ENCODE measurements at places on chromosomes 12 and 14. TPM values are rescaled to one million over a fixed set of nuclear protein-coding genes. Genes with fewer than 3 reads are reported as not detected.

Gene PTHLH
- polyA plus RNA-seq = 1.2 TPM

Gene PTMS
- 618 TPM for polyA plus RNA-seq

Gene SLC6A12
- 18.2 TPM for polyA plus RNA-seq

Gene VRK1
- polyA plus RNA-seq = 22.3 TPM

Gene SERPINA9
- polyA plus RNA-seq = not detected

Gene GNB3
- polyA plus RNA-seq = 13.0 TPM

Gene GPR68
- 3.8 TPM for polyA plus RNA-seq

Gene DPPA3
- polyA plus RNA-seq = not detected

Gene INTS13
- 36.8 TPM for polyA plus RNA-seq

Gene OR4Q2
- not detected for polyA plus RNA-seq

Gene ATP5F1B
- polyA plus RNA-seq = 921 TPM

Gene OVCH1
- 0.49 TPM for polyA plus RNA-seq

Gene NKX2-1
- not detected for polyA plus RNA-seq

Gene IFNG-AS1
- polyA plus RNA-seq = not detected

Gene AQP2
- polyA plus RNA-seq = 170 TPM

Gene PPP4R4
- 0.27 TPM for polyA plus RNA-seq

Gene SLC39A9
- polyA plus RNA-seq = 78.1 TPM

Gene CISTR
- polyA plus RNA-seq = 0.20 TPM

Gene LRRC10
- not detected for polyA plus RNA-seq

Gene CPNE6
- not detected for polyA plus RNA-seq

Gene FAM186B
- 0.93 TPM for polyA plus RNA-seq

Gene CDC42BPB
- polyA plus RNA-seq = 78.6 TPM
